ENCODE measurements at places on chromosomes 5 and 9. TPM values are rescaled to one million over a fixed set of nuclear protein-coding genes. Genes with fewer than 3 reads are reported as not detected.

DNA sequence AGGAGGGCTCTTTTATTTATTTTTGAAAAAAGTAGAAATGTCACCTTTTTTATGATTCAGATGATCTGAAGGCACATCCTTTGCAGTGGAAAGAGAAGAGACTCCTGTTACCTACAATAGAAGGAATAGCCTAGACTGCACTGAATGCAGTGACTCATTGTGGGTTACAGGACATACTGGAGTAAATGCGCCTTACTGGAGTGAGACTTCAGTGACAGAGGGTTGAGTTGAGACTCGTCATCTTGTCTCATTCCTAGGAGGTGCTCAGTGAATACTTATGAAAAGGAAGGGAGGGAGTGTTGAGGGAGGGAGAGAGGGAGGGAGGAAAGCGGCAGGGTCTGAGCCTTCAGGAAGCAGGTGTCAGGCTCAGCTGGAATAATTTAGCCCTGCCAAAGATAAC, 25.2 kb downstream of the ANKRA2 start:
- DNase-seq, result no peak

- DNase-seq, result no peak
Observed at GRCh38 chr9:129506041-129506440, 114.9 kb downstream of the C9orf50 start.

GRCh38 chr9:96169484-96169883, 132.5 kb downstream of the HSD17B3 start:
- DNase-seq, result no peak

DNA sequence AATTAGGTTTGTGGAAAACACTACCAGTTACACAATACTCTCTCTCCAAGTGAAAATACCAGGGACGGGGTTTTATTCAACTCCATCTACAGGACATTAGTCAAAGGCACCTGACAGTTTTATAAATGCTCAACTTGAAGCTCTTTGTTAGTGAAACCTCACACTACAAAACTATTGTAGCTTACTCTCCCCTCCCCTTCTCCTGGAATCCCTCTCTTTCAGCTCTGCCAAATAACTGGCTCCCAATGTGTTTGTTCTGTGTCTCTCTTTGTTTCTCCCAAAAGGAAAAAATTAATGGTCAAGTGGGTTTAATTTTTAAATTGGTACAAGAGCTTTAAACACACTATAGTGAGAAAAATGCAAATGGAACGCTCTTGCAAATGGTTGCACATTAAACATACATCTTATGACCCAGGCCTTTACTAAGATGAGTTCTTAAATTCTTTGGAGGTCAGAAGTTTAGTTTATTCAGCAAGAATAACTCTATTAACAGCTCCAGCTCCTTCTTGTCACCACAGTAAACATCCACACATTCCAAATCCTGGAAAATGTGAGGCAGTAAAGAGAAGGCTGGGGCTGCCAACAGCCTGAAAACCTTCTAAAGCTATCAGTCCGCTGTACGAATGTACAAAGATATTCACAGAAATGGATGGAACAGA, 48.4 kb downstream of the ZNF608 start:
- DNase-seq, result no peak

- DNase-seq, result no peak
Observed at GRCh38 chr9:16217943-16218701, 652.3 kb downstream of the BNC2 start.

DNA sequence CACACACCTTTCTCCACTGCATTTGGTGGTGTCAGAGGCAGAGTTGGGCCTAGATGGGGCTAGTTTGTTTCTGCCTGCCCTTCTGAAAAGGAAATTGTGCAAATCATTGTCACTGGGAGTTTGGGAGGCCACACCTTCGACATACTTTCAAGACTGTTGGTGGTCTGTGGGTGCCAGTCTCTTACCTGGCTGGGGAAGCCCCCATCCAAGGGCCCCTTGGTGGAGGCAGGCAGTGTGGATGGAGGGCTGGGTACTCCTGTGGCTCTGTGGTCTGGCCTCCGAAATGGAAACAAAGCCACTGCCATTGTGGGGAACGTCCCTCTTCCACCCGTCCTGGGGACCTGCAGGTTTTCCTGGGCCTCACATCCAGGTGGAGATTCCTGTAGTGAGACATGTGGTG, 10.9 kb upstream of the PHYHD1 start:
- no peak for DNase-seq

DNA sequence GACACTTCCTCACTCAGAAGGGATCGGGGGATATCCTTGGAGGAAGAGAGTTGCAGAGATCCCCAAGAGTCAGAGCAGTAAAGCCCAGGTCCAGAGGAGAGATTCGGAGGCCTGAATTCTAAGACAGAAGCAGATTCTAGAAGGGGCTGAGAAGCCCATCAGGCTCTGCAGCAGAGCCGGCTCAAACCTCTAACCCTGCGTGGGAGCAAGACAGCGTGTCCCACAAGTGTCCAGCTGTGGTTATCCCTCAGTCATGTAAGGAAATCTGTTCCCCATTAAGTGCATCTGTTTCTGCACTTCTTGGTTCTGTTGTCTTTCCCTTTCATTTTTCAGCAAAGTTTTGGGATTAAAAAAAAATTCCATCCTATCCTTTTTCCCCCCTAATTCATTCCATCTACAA, 4.8 kb upstream of the DIAPH1 start:
- no peak for DNase-seq

DNA sequence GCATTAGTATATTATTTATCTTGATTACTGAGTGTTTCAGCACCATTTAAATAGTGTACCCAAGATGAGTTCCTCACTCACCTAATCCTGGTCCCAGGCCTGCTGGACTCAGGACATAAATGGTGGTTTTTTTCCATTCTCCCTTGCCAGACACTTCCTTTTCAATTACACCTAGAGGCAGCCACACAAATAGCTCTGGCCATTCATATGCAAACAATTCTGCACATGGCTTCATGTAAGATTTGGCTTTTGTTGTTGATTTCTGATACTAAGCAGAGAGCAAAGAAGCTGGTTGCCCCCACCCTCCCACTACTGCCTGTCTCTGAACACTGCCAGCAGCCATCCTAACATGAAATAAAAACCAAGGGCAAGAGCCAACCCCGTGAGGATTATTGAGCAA, 180.4 kb downstream of the SEMA5A start:
- no peak for DNase-seq

DNA sequence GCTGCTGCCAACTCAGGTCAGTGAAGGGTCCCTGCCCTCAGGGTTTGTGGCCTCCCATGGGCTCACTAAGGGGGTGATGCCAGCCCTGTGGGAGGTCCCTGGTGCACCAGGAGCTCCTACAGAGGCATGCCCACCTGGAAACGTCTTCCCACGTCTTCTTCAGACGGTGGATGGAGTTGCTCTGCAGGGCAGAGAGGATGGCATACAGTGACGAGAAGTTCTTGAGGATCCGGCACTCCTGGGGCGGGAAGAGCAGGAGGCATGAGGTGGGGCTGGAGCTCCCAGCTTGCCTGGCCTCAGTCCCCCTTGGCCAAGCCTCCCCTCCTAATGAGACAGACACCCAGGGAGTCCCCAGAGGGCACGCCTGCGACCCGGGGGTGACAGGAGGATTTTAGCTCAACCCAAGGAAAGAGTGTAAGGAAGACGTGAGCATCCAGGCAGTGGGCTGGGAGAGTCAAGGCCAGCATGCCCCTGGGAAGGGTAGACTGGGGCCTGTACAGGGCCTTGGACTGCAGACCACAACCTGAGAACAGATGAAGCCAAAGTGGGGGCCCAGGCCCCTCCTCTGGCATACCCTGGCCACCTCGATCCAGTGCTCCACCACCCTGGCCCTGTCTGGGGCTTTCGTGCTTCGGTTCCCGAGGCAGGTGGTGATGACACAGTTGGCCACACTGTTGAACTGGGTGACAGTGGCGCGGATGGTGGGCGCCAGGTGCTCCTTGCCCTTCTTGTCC, 14.4 kb downstream of the RALGDS start:
- DNase-seq, result peak; percentile 59

GRCh38 chr9:33818167-33818846, 1.3 kb downstream of the UBE2R2 start:
- no peak for DNase-seq

GABRA6 gene
- total RNA-seq, result not detected

ECM2 gene
- total RNA-seq, result 13.8 TPM

BTNL8 gene
- 4.5 TPM for total RNA-seq

PCDHA10 gene
- total RNA-seq, result 1.7 TPM
